ENCODE measurements at places on chromosomes 13 and 19. TPM values are rescaled to one million over a fixed set of nuclear protein-coding genes. Genes with fewer than 3 reads are reported as not detected.

Gene EFNA2
- not detected for total RNA-seq

- DNase-seq: no peak
Measured at GRCh38 chr13:20546556-20546955, 20.4 kb upstream of the IFT88 start.

Gene REEP6
- 1.9 TPM for total RNA-seq

GRCh38 chr13:50453188-50453587 is 390.3 kb downstream of the DLEU7 start:
- DNase-seq: no peak

- DNase-seq: no peak
Measured at GRCh38 chr13:80083081-80083852, 257.7 kb downstream of the SPRY2 start.

DNA sequence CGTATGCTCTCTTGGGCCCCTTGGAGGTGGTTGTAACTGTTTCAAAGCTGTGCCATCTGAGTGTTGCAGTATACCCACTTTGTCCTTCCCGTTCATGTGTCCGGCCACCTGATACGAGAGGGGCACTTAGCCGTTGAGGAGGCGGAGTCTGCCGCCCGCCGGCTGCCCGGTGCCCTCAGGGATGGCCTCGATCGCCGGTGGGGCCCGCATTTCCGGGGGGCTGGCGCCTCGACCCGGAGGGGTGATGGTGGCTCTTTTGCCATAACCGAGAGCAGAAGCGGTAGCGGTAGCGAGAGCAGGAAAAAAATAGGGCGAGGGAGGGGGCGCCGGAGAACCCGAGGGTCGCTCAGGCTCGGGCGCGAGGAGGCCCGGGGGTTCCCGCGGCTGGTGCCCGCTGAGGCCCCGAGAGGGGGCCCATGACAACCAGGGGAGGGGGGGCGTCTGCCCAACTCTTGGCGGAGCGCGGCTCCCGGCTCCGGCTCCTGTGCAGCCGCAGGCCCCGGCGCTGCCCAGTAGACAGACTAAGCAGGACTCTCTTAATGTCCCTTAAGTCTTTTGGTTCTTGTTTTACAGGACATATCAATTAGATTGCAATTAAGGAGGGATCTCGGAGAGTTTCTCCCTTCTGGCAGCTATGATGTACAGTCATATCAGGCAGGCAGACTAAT is 342.7 kb upstream of the SGCG start:
- no peak for DNase-seq

- no peak for DNase-seq
Measured at GRCh38 chr19:54536956-54537355, 34.3 kb downstream of the LAIR2 start.

DNA sequence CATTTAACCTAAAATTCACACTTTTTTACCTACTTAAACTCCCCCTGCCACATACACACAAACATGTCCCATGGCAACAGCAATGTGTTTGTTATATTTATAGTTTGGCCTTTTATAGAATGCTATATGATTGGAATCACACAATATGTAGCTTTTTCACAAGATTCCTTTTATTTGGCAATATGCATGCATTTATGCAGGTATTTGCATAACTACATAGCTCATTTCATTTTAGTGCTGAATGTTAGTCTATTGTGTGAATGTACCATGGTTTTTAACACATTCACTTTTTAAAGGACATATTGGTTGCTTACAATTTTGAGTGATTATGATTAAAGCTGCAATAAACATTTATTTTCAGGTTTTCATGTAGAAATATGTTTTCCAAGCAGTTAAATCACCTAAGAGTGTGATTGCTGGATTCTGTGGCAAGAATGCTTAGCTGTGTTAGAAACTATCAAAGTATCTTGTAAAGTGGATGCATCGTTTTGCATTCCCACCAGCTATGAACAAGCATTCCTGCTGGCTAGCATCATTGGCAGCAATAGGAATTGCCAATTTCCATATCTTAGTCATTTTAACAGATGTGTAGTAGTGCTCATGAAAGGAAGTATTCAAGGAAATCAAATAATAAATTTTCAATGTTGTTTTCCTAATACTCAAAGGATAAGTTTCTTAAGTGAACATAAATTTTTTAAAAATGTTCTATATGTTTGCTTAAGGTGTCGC is 557.0 kb downstream of the SLITRK1 start:
- no peak for DNase-seq

Gene SLC6A16
- total RNA-seq: 1.1 TPM

Gene SYCN
- not detected for total RNA-seq

Gene ICAM5
- total RNA-seq: 0.49 TPM

DNA sequence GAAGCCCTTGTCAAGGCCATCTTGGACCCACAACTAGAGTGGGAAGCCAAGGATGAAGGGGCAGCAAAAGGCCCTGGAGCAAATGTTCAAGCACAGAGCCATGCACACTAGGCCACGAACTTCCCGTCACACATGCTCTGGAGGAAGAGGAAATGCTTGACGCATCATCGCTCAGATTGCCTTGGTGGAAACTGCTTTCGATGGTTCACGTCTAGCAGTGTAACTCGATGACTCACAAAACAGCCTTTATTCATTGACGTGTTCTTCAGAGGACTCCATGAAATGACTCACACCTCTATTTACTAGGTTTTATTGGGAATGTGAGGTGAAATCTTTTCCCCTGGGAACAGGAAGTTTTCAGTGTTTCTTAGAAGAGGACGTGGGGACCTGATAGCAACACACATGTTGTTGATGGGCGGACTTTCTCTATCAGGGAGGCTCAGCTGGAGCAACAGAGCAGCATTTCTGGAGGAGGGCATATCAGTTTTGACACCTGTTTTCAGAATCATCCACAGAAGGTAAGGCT is 79.8 kb upstream of the FLT1 start:
- DNase-seq: no peak
